SJCRH30 (cell line): ENCODE measurements at places on chromosomes 3 and 15.

DNA sequence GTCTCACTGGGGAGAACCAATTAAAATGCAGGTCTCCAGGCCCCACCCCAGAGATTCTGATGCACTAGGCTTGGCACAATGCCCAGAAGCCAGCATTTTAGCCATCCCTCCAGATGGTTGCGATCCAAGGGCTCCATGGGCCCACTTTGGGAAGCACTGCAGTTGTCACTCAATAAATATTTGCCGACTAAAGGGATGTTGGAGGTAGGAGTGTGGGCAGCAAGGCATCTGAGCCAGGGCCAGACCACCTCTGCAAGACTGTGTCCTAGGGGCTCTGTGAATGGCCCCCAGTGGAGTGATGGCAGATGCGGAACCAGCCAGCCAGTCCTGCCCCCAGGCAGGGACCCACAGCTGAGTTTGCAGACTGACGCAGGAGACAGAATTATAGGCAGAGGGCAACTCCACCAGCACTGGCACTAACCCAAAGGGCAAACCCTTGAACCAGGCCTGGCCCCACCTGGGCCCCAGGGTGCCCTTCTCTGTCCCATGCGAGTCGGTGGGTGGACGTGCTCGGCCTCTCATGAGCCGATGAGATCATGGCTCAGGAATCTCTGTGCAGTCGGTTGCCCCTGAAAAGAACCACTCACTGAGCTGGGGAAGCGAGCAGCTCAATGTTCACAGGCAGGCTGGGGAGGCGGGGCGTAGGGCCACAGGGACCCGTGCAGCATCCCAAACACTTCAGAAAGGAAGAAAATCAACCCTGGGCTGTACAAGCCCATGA, 49.7 kb downstream of the SEMA5B start:
- H3K36me3 ChIP-seq: no peaks in the 10 kb centered on the region
- H3K27me3 ChIP-seq: no peaks in the 10 kb centered on the region
- peaks cover 36% of the 10 kb centered on the region for H3K4me1 ChIP-seq

GRCh38 chr3:44093531-44093930, 148.2 kb upstream of the TOPAZ1 start:
- H3K36me3 ChIP-seq: no peaks in the 10 kb centered on the region
- H3K27ac ChIP-seq: no peak overlapping the region
- DNase-seq: no peak
- H3K4me1 ChIP-seq: no peaks in the 10 kb centered on the region

DNA sequence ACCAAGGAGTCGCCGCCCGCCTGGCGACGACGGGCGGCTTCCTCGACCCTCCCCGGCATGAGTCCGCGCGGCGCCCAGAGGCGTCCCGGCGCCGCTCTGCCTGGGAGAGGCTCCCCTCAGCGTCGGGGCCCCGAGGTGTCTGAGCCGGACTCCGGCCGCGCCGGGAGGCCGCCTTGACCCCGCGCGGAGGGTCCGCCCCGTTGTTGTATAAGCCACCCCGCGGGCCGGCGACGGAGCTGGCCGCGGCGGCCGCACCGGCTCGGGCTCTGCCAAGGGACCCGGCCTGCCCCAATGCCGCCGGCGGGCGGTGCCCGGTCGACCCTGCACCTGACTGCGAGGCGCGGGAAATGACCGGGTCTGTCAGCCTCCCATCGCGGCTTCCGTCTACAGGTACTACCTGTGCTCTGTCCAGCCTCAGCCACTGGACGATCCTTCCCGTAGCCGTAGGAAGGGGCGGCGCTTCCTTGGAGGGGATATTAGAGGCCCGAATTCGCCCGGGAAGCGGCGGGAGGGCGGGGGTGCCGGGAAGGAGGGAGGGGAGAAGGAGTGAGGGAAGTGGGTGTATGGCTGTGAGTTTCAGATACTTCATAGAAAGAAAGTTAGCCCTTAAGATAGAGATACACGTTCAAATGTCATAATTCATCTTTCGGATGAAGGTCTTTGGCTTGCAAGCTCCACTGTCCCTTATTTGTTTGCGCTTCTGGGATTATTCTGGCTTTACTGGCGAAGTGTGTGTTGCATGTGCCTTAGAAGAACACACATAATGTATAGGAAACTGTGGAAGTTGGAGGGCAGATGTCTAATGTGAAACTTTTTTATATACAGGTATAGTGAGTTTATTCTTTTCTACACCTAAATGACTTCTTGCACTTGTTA, 620 bp downstream of the ABHD5 start:
- peak overlapping the region; percentile 36; the same call in 1 of the 2 replicates for H3K27ac ChIP-seq
- DNase-seq: peak; percentile 48
- peak overlapping the region; percentile 71 for H3K4me3 ChIP-seq
- H3K27me3 ChIP-seq: no peaks in the 10 kb centered on the region
- H3K36me3 ChIP-seq: no peaks in the 10 kb centered on the region

DNA sequence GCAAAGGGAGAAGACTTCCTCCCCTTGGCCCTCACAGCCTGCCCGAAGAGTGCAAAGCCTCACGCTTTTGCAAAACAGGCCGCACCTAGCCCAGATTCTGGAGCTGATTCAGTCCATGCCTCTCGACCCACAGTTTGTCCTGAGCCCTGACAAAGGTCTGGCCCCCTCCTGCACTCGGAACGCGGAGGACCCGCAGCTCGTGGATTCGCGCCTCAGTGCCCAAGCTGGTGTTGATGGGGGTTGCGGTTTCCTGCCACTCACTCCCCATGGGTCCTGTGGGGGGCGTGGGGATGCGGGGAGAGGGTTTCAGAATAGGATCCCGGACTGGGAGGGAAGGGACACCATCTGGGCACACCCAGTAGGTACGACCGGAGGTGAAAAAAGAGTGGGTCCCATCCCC, 594 bp upstream of the CRABP1 start:
- no peaks in the 10 kb centered on the region for H3K4me1 ChIP-seq
- no peaks in the 10 kb centered on the region for H3K36me3 ChIP-seq
- H3K4me3 ChIP-seq: no peak overlapping the region
- no peak for DNase-seq
- no peak overlapping the region for H3K27ac ChIP-seq
- H3K27me3 ChIP-seq: peaks cover 27% of the 10 kb centered on the region

DNA sequence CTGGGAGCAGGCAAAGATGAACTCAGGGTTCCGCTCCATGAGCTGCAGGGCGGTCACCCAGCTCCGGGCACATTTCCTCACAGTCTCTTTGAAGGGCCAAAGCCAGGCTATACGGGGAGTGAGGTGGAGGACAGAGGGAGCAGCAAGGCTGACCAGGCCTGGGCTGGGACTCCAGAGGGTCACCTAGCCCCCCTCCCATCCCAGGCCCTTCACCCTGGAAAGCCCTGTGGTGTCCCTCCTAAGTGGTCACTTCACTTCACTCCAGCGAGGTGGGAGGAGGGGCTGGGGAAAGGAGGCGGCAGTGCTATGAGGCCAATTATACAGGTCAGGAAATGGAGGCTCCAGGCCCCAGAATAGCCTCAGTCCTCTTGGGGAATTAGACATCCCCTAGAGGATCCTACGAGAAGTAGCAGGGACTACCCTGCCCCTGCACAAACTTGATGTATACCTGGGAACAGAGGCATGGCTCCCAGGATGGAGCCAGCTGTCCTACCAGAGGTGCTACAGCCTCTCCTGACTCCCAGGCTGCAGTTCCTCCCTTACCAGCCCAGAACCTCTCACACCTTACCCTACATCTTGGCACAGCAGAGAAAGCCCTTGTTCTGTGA, 5.7 kb downstream of the MAN2C1 start:
- no peak overlapping the region for H3K27ac ChIP-seq
- H3K36me3 ChIP-seq: peaks cover 3% of the 10 kb centered on the region; the same call in 1 of the 2 replicates
- no peaks in the 10 kb centered on the region for H3K4me1 ChIP-seq
- no peaks in the 10 kb centered on the region for H3K27me3 ChIP-seq

DNA sequence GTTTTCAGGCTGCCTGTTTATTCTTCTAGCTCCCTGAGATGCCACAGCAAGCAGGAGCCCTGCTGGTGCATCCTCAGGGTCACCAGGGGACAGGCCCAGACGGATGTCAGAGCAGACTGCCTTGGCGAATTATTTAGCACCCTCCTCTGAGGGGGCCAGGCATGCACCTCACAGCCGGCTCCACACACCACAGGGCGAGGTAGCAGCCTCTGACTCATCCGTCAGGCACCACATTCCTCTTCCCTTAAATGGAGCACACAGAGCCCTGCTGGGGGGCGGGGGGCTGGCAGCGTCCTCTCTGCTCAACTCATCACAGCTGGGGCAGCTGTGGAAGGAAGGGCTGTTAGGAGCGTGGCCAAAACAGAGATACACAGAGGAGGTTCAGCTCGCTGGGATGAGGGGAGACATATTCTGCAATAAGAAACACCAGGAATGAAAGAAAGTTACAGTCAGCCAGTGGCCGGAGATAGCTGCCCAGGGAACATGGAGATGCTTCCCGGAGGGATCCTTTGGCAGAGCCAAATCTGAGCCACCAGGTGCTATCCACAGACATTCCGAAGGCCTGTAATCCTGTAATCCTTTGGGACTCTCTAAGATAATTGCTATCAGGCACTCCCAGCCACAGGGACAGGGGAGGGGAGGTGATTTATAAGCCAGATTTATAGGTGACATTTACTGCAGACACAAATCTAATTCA, 13.9 kb upstream of the PRICKLE2 start:
- no peaks in the 10 kb centered on the region for H3K27me3 ChIP-seq
- peak overlapping the region; percentile 41 for H3K27ac ChIP-seq
- no peaks in the 10 kb centered on the region for H3K36me3 ChIP-seq
- DNase-seq: peak; percentile 74
- peak overlapping the region; percentile 21; the same call in 1 of the 2 replicates for H3K4me3 ChIP-seq
- peaks cover 6% of the 10 kb centered on the region; the same call in 1 of the 2 replicates for H3K4me1 ChIP-seq
